ENCODE measurements at places on chromosomes 16 and 17.

GRCh38 chr17:292531-293382 lies 59.9 kb downstream of the RPH3AL start:
- DNase-seq, result no peak

- DNase-seq, result no peak
Measured at GRCh38 chr17:1260086-1260769, 10.0 kb upstream of the BHLHA9 start.

DNA sequence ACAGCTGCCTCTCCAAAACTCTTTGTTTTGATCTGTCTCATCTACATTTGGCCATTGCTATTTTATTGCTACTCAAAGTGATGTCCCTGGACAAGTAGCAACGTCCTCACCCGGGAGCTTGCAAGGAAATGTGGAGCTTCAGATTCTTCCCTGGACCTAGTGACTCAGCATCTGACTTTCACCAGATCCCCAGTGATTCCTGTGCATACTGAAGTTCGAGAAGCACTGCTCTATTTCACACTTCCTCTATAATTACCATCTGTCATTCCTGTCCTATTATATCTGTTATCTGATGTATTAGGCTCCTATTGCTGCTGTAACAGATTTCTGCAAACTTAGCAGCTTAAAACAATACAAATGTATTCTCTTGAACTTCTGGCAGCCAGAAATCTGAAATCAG lies 28.5 kb upstream of the VAT1L start:
- DNase-seq, result no peak

- no peak for DNase-seq
Measured at GRCh38 chr17:82973456-82974135, 105.8 kb upstream of the METRNL start.

DNA sequence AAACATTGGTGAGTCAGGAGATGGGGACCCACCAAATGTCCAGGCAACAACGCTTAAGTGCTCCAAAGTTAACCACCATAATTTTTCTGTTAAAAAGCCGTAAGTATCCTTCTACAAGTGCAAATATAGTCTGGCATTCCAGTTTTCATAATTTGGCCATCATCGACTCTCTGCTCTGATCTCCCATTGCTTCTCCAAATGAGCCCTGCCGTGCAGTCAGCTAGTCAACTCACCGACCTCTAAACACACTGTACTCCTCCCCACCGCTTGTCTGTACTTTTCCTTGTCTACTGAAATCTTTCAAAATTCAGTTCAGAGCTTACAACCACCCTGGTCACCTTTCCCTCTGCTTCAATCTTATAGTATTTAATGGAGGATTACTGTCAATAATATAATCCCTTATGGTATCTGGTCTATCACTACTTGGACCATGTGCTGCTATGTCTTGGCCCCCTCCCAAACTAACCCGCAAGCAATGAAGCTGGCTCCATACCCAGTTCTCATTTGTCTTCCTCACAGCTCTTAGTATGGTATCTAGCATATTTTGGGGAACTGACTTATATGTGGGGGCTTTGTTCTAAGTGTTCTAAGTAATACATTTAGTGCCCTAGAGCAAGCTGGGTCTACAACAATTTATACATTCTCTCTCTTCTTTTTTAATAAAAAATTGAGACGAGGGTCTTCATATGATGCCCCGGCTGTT lies 52.7 kb upstream of the SLC25A19 start:
- DNase-seq, result no peak

DNA sequence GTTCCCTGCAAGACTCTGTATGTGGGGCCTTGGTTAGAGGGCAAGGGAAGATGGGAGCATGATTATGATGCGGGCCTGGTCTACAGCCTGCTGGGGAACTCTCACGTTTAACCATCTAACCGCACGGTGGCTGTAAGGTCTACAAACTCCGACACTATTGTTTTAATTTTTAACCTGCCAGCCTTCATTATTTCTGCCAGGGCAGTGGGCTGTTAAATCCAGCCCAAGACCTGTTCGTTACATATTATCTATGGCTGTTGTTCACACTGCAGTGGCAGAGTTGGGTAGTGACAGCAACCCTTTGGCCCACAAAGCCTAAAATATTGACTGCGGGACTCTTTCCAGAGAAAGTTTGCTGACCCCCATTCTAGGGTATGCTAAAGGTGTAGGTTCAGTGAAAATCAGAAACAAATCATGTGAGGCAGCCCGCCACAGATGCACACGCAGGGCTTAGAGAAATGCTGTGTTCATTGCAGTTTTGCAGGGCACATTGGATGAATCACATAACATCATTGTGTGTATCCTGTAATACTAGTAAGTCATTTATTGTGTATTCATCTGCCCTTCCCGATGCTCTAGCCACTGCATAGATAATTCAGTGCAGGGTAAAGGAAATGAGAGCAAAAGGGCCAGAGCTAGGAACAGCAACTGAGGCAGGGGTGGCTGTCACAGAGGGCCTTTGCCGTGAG lies 14.3 kb downstream of the SNX29 start:
- DNase-seq, result no peak

DNA sequence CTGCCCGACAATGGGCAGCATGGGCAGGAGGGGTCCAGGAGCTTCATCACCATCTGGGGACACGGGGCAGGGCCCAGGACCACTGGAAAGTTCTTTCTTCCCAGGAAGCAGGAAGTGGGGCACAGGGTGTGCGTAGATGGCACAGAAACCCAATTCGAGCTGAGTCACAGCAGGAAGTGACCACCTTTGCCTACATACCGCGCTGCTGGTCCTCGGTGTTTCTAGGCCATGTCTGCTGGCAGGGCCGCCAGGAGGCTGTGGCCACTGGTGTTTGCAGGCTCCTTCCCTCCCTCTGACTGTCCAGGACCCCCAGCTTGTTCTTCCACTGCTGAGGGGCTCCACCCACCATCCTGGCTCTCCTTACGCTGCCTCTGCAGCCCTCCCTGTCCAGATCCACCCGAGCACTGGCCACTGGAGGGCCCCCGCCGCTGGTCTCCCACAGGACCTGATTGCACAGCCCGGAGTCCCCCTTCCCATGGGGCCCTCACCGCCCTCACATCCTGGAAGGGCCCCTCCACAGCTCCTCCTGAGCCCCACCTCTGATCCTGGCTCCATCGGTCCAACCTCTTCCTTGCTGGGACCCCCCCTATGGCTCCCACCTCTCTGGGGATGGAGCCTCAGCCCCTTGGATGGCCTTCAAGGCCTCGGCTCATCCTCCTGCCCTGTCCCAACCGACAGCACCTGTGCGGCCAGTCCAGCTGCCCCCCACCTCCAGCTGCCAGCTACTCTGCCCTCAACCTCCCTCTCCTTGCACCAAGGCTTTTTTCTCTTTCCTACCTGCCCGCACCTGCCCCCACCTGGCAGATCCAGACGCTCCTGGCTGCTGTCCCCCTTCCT lies 14.5 kb upstream of the RASD1 start:
- no peak for DNase-seq

DNA sequence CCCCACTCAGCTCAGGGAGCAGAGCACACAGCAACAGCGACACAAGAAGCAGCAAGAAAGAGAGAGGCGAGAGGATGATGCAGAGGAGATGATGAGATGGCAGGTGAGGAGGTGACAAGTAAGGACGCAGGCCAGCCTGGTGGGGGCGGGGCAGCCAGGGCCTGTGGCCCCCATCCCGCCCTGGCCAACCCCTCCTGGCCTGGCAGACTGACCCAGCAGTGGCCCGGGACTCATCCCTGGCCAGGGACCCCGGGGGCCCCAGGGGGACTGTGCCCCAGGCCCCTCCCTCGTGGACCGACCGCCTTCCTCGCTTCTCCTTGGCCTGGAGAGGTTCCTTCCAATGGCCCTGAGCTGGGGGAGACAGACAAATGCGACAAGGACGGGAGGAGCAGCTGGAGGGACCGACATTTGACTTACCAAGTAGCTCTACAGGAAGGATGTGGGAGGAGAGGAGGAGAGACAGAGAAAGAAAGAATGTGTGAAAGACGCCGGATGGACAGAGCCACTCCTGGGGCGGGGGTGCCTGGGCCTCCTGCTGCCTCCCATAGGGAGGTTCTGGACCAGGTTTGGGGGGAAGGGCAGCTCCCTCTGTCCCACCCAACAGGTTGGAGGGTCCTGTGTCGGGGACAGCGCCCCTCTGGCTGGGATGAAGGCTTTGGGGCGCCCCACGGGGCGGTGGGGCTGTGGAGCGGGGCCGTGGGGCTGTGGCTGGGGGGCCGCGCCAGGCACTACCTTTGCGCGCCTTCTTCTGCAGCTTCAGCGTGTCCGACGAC lies 6.8 kb downstream of the MTSS2 start:
- no peak for DNase-seq

DNA sequence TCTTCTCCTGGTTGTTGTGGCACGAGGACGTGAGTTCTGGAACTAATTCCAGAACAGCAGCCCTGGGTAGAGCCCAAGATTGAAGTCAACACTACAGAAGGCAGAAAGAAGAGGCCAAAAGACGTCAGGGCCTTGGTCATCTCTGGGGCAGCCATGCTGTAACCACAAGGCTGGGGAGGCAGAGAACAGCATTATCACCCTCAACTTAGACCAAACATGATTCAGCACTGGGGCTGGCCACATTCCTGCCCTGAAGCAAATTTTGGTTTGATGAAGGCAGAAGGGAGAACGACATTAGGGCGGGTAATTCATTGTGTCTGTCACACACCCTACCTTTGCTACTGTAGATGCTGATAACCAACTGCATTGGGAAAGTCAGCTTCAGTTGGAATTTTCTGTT lies 9.7 kb upstream of the ALOX15B start:
- DNase-seq, result no peak

GRCh38 chr17:49214676-49215360 lies 4.3 kb downstream of the ABI3 start:
- DNase-seq, result no peak

- no peak for DNase-seq
Measured at GRCh38 chr16:1789643-1790045, 3.9 kb downstream of the IGFALS start.

GRCh38 chr16:89619840-89620239 lies 6.4 kb downstream of the DPEP1 start:
- no peak for DNase-seq

DNA sequence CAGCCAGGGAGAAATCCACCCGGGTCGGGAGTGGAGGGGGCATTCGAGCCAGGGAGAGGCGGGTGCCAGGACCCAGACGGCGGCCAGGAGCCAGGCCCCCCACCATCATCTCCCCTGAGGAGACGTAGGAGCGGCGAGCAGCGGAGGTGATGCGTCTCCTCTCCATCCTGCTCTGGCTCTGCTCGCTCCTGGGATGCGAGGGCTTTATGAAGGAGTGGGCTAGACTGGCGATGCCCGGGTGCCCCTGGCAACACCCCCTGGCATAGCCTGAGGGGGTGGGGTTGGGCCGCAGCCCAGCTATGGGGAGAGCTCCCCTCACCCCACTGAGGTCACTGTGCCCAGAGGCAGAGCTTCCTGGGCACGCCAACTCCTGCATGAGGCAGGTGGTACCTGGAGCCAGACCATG lies at the start of gene GFAP:
Gene GFAP, minus strand, starts transcription at position 180 of the 406 bp plus-strand sequence. Its CDS starts 14 bp downstream, at position 166.
- no peak for DNase-seq

DNA sequence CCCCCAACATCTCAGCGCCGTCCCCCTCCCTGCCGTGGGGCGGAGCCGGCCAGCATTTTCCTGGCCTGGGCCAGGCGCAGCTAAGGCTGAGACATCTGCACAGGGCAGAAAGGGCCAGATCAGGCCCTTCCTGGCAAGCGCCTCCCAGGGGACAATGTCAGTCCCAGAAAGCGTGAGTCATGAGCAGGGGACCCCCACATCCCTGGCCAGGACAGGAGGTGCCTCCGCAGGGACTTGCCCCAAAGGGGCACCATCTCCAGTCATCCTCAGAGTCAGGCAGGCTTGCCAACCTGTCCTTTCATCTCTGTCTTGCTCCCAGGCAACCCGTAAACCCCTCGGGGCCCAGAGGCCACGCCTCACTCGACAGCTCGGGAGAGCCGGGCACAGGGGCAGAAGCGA lies 43.2 kb downstream of the SOCS1 start:
- no peak for DNase-seq

DNA sequence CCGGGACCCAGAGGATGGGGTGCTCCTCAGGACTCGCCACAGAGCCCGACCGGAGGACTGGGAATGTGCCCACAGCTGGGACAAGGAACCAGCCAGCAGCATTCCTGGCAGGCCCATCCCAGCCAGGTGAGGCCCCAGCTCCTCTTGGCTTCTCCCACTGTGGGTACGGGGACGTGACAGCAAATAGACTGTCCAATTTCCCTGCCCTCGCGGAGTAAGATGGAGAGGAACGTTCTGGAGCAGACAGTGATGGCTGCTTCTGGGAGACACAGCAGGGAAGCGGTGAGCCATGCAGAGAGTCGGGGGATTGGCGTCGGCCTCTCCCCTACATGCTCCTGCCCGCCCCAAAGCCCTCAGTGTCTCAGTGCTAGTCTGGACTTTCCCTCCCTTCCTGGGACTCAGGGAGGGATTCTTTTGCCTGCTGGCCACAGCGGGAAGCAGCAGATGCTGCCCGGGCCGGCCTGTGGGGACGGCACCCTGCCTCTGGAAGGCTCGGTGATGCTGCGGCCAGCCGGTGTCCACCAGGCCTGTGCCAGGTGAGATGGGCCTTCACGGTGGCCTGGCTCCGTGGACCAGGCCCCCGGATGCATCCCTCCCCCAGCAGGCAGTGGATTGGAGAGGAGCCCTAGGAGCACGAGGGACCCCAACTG lies 89.1 kb downstream of the SEC14L1 start:
- DNase-seq, result no peak

DNA sequence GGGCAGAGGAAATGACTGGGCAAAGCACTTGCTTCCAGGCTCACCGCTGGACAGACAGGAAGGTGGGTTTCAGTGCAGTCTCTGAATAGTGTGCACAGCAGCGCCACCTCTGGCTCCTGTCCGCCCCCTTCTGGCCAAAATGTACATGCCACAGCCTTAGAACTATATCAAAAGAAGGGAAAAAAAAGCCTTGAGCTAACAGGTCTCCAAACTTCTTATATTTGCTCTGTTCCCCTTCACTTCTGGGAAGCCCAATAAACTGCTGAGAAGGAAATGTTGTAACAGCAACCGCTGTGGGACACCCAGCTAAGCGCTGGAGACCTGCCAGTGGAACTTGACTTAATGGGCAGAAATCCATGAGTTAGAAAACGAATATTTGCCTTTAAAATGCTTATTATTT lies 17.5 kb downstream of the COG7 start:
- DNase-seq, result peak; percentile 55

DNA sequence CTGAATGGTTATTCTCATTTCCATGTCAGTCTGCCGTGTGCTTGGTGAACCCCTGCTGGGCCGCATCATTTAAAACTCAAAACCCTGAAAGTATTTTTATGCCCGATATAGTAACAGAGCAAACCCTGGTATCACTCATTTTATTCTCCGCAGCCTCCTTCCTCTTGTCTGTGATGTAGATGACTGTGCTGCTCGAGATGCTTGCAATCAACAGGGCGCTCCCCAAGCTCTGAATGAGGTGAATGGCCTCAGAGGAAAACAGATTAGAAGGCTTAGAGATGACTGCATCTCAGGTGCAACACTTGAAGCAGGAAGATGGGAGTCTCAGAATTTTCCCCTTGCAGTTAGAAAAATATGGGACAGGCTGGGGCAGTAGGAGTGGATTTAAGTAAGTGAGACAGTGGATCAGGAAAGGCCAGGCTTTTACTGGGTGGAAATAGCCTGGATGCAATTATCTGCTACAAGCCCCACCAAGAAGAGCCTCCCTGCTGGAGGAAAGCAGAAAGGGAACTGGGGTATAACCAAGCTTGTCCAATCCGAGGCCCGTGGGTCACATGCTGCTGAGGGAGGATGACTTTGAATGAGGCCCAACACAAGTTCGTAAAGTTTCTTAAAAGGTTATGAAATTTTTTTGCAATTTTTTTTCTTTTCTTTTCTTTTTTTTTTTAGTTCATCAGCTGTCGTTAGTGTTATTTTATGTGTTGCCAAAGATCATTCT lies 166.9 kb downstream of the CDH13 start:
- no peak for DNase-seq

- DNase-seq, result no peak
Measured at GRCh38 chr16:78310990-78311561, 211.6 kb downstream of the WWOX start.

- no peak for DNase-seq
Measured at GRCh38 chr17:7240375-7240774, 1.1 kb upstream of the PHF23 start.

GRCh38 chr17:63196772-63197335 lies 230.8 kb downstream of the TANC2 start:
- DNase-seq, result no peak

Measured in stimulated activated CD4-positive, alpha-beta T cell treated with anti-CD3 and anti-CD28 coated beads, Interleukin-12 subunit alpha, Interleukin-12 subunit beta, amount 100 ng/mL, for 4 hours (primary cell).